ENCODE measurements at places on chromosomes 5 and 9.

DNA sequence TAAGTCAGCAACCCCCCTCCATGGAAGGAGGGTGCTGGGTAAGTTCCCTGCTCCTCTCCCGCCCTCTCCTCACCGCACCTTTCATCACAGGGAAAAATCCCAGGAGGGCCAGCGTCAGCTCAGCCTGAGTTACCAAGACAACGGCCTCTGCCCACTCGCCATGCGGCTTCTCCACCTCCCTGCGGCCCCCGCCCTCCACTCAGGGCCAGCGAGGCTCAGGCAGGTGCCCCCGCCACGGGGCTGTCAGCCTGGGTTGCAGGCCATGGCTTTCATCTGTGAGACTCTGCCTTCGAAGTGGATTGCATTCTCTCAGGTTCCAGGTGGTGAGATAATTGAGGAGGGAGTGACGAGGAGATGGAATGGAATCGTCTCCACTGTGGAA lies 27.2 kb upstream of the LAMC3 start:
- DNase-seq: no peak

- peak; percentile 3 for DNase-seq
Observed at GRCh38 chr5:57174128-57174889, 450 bp downstream of the GPBP1 start.

DNA sequence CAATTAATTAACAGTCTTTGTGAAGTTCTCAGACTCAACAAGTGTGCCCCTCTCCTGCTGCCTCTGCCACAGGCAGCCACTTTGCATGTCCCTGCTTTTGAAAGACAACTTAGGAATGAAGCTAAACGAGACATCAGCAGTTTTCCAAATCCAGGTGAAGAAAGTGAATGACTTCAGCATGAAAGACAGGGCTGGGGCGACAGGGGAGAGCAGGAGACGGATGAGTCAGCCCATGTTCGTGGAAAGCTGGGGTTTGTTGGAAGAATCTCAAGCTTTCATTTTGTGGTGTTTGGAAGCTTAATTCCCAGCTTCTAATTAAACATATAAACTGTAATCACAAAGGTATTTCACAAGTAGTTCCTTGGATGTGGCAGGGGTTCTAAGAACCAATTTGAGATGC lies 207.8 kb upstream of the MAP3K1 start:
- DNase-seq: no peak

DNA sequence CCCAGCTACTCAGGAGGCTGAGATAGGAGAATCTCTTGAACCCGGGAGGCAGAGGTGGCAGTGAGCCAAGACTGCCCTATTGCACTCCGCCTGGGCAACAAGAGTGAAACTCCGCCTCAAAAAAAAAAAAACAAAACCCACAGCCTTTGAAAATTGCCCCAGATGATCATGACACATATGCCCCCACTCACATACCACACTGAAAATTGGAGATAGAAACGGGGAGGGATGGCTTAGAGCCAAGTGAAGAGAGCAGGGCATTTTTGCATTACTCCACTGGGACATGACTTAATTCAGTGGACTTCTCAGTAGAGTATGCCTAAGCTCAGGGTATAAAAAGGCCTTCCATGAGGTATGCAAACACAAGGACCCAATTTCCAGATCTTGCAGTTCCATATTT lies 309.3 kb downstream of the BNC2 start:
- DNase-seq: no peak

DNA sequence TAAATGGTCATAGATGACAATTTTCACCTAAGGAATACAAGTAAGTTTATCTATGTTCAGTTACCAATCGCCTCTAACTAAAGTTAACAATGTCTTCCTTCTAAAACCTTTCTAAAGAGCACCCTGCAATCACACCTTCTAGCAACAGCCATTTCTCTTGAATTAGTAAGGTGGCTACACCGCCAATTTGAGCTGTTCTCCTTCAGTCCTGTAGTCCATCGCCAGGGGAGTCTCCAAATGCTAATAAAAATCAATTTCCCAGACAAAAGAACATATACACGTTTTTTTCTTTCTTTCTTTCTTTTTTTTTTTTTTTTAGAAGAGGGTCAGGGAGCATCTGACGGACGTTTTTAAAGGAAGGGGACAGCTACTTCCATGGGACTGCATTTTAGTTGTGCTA lies 729 bp upstream of the RORB start:
- no peak for DNase-seq

- no peak for DNase-seq
Observed at GRCh38 chr5:139385061-139386049, 2.3 kb upstream of the SLC23A1 start.

GRCh38 chr5:175501759-175502158 lies 23.4 kb downstream of the SFXN1 start:
- no peak for DNase-seq

GRCh38 chr9:29245351-29245750 lies 1672.1 kb upstream of the C9orf72 start:
- no peak for DNase-seq

GRCh38 chr9:95857896-95858295 lies 17.6 kb upstream of the ERCC6L2 start:
- no peak for DNase-seq

DNA sequence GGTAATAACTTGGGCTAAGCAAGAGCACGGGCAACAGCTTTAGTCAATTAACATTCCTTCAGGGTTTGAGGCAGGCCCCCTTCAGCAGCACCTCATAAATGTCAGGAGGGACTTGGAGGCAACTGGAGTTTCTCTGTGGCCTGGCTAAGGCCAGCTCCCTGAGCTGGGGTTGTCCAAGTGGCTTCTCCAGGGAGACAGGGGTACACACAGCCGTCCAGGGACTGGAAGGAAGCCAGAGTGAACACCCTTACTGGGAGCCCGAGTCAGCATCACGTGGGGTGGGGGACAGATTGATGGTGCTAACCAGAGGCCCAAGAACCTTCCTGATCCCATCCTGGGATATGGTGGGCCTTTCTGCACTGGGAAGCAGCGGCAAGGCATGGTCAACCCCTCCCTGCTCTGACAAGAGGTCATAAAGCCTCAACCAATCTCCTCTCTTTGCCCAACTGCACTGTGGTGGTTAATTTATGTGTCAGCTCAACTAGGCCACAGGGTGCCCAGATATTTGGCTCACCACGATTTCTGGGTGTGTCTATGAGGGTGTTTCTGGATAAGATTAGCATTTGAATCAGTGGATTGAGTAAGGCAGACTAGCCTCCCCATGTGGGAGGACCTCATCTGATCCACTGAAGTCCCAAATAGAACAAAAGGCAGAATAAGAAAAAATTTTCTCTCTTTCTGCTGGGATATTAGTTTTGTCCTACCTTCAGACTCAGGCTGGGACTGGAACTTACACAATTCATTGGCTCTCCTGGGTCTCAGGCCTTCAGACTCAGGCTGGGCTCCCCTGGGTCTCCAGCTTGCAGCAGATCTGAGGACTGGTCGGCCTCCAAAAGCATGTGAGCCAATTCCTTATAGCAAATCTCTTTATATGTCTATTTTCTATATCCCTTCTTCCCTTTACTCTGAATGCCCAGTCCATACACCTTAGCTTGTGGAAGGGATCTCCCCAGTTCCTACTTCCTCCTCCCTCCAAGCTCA lies 127.2 kb upstream of the LARP1 start:
- no peak for DNase-seq

DNA sequence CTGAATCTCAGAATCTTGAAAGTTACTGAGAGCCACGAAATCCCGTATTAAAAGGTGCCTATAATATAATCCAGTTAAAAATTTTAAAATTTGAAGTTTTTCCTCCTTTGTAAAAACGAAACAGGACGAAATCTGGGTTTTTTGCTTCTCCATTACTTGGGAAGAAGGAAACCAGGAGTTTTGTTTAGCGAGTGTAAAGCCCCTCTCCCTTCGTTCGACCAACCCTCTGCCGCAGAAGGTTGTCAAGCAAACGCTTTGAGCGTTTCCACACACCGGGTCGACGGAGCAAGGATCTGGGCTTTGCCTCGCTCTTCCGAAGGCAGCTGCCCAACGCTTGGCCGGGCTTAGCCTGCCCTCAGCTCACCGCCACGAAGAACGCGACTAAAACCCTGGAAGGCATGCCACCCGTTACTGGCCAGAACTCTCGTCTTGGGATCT lies 1.6 kb upstream of the FOXE1 start:
- no peak for DNase-seq

DNA sequence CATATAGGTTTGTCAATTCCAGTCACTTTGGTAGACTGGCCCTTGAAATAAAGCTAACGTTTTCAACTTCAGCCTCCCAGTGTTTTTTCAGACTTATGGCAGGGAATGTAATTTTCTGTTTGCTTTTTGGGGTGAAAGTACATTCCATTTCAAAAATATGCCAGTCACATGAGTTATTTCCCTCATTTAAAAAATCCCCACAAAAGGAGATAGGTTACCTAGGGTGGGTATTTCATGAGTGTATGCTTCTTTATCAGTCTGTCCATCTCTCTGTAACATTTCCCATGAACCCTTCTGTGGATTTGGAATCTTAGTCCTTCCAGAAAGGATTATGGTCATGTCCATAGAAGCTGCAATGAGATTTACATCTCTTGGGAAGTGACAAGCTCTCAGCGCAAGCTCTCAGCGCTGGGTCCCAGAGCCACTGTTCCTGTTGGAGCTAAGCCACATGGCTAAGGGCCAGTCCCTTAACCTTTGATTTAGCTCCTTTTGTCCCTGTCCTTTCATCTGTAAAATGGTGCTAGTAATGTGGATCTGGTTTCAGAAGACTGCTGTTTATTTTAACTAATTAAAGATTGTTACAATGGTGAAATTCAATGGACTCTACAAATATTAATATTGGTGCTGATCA lies 294.9 kb downstream of the NR3C1 start:
- DNase-seq: no peak

- DNase-seq: no peak
Observed at GRCh38 chr5:56517011-56517416, 283.9 kb upstream of the ANKRD55 start.

DNA sequence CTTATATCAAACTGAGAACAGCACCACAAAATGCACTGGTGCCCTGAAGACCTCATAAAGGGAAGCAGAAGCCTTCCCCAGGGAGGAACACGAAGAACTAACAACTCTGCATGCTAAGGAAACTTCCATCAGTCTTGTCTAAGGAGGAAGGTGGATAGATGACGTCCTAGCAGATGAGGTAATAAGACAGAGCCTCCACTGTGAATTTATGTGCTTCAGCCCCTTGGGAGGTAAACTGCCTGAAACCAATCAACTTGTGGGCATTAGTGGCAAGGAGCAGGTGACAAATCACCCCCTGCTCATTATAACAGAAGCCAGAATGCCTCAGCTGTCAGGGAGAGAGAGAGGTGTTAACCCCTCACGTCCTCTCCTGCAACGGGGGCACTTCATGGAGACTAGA lies 48.9 kb upstream of the SPIN1 start:
- DNase-seq: no peak

GRCh38 chr9:100474924-100475276 lies 2.0 kb downstream of the TMEFF1 start:
- no peak for DNase-seq

DNA sequence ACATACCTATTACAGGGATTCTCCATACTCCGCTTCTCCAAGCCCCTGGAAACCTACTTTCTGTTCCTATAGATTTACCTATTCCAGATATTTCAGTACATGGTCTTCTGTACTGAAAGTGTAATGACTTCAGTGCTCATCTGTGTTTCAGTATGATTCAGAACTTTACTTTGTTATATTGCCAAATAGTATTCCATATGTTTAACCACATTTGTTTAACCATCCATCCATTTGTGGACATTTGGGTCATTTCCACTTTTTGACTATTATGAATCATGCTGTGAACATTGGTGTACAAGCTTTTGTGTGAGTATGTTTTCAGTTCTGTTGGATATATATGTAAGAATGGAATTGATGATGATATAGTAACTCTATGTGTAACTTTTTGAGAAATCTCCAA lies 188.9 kb downstream of the PDZD2 start:
- no peak for DNase-seq

- no peak for DNase-seq
Observed at GRCh38 chr9:97484134-97484533, 17.3 kb upstream of the TMOD1 start.

DNA sequence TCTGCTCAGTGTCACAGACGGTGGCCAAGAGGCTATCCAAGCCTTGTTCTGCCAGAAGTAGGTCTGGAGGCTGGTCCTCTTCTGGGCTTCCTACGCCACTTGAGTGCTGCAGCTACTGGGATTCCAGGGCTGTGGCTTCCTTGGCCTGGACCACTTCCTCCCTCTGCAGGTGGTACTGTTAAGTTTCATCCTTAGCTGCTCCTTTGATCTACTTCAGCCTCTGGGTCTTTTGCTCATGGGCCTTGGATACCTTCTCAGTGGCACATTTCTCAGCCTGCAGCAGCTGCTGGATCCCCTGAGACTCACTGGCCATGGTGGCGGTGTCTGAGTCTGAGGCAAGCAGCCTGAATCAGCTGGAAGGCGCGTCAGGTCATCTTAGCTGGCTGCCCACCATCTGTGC lies 10.3 kb downstream of the CNOT8 start:
- DNase-seq: no peak

DNA sequence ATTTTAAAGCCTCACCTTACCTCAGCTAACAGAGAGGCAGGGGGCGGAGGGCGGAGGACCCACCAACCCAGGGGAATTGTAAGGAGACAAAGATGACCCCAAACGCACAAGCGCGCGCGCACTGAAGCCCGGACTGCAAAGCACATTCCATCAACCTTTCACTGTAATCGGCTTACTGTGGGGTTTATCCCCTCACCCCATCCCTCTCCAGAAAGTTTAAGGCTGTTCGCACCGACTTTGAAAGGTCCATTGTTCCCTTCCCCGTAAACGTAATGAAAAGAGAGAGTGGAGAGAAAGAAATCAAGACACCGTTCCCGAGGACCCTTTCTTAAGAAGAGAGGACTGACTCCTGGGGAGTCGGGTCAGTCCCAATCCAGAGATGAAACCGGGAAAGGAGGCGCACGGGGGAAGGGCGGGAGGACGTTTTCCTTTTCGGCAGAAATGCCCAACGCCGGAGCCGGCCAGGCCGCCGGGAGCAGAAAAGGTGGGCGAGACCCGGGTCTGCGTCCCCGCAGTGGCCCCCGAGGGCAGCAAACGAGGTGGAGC lies 464 bp downstream of the CEMIP2 start:
- no peak for DNase-seq

GRCh38 chr5:158925314-158925713 lies 174.4 kb downstream of the EBF1 start:
- DNase-seq: no peak

GRCh38 chr5:42956551-42956950 lies 83.6 kb downstream of the ANXA2R start:
- DNase-seq: no peak

DNA sequence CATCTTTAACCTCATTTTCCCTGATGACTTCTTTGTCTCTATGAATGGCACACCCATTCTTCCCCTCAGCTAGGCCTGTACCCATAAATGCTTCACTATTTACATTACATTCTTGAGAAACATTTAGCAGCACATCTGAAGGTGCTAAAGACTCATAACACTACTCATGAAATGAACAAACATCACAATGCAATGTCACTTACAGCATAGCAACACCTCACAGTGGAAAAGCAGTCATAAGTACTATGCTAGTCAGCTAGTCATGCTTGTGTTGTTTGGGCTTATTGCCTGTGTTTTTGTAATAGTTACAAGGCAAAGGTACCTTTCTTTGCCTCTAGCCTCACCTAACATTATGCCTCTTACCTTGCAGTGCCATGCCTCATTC lies 228.9 kb downstream of the KIAA0825 start:
- DNase-seq: no peak

GRCh38 chr9:76412638-76413037 lies 18.4 kb upstream of the RFK start:
- no peak for DNase-seq
